Cortex of kidney (tissue), 1 donor: ENCODE measurements at places on chromosomes 11 and 22.

DNA sequence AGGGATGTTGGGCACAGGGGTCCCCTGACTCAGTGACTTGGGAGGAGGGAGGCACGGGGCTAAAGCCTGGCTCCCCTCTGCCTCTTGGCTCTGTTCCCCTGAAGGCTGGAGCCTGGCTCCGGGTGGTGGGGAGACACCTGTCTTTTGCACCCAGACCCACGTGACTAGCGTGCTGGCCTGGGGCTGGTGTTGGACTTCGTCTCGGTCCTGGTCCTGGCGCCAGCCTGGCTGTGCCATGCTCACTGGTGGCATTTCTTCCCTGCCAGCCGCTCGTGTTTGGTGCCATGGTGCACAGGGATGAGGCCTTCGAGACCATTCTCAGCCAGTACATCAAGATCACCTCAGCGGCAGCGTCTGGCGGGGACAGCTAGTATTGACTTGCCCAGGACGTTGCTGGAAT, 56.7 kb downstream of the GRAMD4 start:
- DNase-seq: no peak

DNA sequence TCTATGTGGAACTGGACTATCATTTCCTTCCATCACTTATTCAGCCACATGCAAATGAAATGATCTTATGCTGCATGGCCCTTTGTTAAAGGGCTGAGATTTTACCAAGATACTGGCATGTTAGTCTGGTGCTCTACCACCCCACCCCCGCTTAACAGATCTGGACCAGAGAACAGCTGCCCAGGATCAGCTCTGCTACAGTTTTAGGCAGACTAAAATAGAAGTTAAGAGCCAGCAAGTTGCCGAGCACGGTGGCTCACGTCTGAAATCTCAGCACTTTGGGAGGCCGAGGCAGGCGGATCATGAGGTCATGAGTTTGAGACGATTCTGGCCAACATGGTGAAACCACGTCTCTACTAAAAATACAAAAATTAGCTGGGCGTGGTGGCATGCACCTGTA, 4.6 kb downstream of the DDB1 start:
- no peak for DNase-seq

GRCh38 chr11:93648158-93648557, 13.3 kb upstream of the CEP295 start:
- no peak for DNase-seq

- no peak for DNase-seq
Observed at GRCh38 chr11:106614262-106614661, 404.0 kb downstream of the GUCY1A2 start.

GRCh38 chr11:776561-777287, 563 bp downstream of the GATD1 start:
- no peak for DNase-seq

DNA sequence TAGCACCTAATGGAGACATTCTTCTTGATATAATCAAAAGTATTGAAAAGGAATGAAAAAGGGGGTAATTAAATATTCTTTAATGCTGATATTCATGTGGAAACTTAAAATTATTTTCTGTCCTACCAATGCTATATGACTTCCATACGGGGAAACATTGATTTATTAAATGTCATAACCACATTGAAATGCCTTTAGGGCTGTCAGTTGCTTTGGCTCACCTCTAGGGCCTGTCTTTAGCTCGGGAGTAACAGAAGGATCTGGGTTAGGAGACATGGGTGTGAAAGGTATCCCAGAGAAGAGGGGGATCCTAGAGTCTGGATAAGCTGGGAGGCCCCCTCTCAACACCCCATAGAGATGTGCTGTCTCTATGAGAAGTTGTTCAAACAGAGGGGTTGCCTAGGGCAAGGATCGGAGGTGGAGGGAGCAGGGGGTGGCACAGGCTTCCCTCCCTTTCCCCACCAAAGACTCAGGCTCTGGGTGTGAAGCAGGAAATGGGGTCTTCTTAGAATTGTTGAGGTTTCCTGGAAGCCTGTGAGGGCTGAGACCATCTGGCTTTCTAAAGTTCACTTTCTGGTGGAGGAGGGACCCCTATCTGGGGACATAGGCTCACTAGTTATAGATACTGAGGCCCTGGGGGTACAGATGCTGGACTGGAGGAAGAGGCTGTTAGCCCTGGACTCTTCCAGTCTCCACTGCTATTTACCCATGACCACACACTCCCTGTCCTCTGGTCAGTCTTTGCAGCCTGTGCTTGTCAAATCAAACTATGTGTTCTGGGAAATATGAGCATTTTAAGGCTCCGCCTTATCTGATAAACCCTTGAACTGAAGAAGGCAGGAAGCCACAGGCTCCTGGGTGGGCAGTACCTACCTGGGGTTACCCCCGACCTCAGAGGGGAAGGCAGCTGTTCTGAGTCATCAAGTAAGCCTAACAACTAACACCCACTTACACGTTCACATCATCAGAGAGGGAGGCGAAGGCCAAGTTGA, 55.8 kb upstream of the RRAS2 start:
- DNase-seq: no peak

- no peak for DNase-seq
Observed at GRCh38 chr22:32695451-32695891, 106.0 kb upstream of the TIMP3 start.

- no peak for DNase-seq
Observed at GRCh38 chr11:118938491-118939403, 13.0 kb upstream of the BCL9L start.

GRCh38 chr11:121112498-121113455, 11.7 kb downstream of the TECTA start:
- DNase-seq: no peak

DNA sequence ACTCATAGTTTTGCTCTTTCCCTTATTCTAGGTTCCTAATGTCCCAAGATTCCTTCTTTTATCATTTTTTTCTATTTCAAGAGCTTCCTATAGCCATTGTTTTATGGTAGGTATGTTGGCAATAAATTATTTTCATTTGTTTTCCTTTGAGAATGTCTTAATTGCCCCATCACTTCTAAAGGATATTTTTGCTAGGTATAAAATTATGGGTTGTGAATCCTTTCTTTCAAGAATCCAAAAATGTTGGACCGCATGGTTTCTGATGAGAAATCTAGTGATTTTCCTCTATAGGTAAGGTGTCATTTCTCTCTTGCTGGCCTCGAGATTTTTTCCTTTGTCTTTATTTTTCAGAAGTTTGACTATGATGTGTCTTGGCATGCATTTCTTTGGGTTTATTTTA, 22.3 kb downstream of the RTL6 start:
- no peak for DNase-seq

GRCh38 chr11:120612513-120613263, 101.1 kb downstream of the GRIK4 start:
- DNase-seq: no peak

DNA sequence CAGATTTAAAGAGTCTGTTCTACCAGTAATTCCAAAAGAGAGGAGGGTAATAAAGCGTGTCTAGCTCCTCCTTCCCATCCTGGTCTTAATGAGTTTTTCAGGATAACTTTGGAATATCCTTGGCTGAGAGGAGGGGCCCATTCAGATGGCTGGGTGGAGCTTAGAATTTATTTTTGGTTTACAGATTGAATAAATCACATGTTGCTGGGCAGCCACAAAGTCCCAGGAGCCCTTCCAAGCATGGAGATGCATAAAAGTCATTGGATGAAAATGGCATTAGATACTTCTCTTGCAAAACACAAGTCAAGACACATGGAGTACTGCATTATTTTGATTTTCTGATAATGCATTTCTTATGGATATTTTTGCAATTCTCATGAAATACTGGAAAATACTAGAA, 139.0 kb downstream of the TRPC6 start:
- DNase-seq: no peak

GRCh38 chr22:18952022-18952421, 15.9 kb upstream of the PRODH start:
- DNase-seq: no peak

GRCh38 chr11:134072844-134073243, 4.0 kb downstream of the JAM3 start:
- no peak for DNase-seq

DNA sequence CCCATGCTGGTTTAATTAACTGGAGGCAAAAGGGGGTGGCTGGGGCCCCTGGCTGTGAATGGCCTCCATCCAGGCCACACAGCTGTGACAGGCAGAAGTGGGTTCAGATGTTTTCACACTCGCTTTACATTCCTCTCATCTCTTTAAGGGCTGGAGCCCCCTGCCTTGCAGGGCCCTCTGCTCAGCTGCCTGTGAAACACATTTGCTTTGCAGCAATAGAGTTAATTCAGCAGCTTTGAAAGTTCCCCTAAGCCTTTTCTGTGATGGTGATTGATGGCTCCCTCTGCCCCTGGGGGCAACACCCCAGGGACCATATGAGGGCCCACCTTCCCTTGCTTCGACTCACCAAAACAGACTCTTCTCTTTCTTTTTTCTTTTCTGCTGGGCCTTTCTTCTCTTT, 139.3 kb downstream of the FEZ1 start:
- no peak for DNase-seq
